ENCODE measurements at places on chromosomes 3 and 15.

DNA sequence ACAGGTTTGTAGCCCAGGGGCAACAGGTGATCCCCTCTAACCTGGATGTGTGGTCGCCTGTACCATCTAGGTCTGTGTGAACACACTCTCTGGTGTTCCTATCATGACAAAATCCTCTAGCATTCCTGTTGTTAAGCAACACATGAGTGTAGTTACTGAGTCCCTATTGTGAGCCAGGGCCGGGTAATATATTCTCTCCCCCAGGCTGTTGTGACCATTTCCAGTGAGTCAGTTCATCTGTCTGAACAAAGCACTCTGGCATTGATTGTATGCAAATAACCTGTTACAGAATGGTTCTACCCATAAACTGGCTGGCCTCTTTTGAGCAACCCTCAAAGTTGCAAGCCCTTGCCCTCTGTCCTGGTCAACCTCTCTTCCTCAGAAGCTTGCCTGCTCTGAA, 2.6 kb upstream of the FLNB start:
- no peak for DNase-seq

- DNase-seq, result no peak
Measured at GRCh38 chr3:53089511-53089910, 40.7 kb downstream of the RFT1 start.

DNA sequence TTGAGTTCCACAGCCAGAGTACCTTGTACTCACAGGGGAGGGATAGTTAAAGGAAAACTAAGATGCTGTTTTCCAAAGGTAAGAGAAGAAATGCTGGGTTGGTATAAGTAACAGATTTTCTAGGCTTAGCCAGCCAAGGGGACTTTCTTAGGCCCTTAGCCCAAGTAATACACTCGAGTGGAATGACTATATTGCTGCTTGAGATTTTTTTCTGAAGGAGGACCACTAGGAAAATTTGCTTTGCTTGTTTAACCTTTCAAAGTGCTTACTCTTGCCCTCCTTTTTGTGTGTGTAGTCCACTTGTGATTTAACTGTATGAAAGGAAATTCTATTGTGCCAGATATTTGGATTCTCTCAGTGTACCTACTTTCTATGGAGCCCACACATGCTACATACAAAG, 50.5 kb downstream of the IL5RA start:
- DNase-seq, result no peak

DNA sequence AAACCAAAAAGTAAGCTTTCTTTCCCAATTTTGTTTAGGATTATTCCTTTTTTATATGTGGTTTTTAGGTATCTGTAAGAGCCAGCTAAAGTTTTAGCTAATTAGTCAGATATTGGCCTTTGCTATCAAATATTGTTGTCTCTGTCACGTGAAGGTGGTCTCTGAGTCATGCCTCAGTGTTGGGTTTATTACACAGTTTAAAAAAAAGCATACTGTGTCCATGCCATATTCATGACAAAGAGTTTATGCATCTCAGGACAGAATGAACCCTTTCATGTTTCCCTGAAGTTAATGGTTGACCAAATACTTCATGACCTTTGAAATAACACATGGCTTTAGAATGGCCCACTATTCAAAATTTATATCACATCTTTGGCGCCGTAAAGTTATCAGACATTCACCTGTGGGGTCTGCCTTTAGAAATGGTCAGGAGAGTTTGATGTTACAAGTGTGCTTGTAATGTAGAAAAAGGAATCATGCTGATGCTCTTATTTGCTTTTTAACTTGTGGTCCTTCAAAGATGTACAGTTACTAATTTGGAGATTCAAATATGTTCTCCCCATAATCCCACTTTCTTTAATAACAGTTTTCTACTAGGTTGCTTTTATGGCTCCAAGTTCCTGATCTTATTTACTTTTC, 101.5 kb downstream of the MYRIP start:
- DNase-seq, result no peak

- DNase-seq, result no peak
Measured at GRCh38 chr3:159824333-159824732, 164.3 kb upstream of the IL12A start.

- DNase-seq, result no peak
Measured at GRCh38 chr3:172877011-172877410, 126.5 kb downstream of the ECT2 start.

GRCh38 chr3:167493244-167493643, 19.4 kb upstream of the SERPINI2 start:
- no peak for DNase-seq

DNA sequence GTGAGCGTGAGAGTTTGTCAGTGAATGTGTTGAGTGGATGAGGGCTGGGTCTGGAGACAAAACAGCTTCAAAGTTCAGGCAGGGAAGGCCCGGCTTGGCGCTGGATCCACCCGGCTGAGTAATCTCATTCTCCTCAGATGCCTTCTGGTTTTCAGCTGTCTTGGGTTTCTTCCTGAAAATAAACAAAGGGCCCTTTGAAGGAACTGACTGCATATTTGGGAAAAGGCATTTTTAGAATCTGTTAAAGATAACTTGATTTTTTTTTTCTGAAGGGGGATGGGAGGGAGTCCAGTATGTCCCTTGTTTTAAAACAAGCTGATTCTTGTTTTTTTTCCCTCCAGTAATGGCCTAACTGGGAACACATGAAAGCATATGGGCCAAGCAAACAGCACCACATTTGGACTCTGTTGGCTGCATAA, 86.4 kb downstream of the TIGIT start:
- peak; percentile 52 for DNase-seq

DNA sequence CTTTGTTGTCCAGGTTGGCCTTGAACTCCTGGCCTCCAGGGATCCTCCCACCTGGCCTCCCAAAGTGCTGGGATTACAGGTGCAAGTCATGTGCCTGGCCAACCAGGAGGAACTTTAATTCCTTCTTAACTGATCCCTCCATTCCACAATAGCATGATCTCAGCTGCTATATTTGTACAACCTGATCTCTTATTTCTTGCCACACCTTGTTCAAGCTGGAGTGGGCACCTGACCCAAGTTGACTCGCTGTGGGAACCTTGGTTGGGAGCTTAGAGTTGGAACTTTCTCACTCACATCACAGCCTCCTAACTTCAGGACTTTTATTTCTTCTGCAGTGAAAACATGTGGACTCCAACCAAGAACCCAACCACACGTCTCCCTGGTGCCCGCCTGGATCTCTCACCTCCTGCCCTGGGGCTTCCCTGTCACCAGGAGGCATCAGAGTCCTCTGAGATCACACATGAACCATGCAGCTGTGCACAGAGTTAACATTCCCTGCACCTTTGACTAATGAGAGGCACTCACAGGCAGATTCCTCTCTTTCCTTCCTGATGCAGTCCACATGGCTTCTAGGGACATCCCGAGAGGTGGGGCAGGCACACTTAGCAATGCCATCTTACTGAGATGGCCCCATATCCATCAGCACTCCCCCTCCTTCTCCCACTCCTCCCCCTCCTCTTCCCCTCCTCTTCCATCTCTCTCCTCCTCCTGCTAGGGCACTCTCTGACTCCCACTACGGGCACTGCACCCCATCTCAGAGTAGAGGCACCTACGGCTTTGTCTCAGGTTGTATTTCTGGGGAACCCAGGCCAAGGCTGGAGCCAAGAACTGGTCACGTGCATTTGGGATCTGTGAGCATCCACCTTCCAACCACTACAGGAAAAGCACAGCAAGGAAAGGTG, 9.7 kb upstream of the CYFIP1 start:
- DNase-seq, result no peak

DNA sequence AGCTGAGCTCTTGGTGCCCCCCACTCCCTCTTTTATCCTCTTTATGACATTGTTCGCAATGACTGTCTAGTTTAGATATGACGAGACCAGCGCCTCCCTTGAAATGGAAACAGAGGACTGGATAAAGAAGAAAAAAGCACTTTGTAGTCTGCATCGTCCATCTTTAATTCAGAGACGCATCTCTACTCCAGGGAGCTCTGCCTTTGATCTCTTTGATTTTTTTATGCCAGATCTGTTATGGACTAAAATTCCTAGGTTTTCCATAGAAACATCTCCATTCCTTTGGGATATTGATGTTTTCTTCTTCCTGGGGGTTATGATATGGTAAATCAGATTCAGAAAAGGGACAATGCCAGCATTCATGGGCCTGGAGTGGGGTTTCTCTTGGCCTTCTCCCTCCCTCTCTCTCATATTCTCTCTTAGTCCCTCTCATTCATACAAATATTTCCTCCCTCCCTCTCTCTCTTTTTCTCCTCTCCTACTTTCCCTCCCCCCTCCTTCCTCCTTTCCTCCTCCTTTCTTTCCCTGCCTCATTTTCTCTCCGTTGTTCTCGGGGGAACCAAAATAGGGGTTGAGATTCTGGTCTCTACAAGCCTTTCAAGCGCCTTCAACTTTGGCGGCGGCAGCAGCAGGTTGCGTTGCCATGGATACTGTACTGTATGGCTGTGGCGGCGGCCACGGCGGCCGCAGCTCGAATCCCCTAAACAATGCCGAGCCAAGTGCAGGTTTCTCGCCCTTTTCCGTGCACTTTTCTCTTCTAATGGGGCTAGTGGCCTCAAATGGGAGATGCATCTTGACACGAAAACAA, 45.5 kb downstream of the ZIC4 start:
- DNase-seq, result no peak

GRCh38 chr3:146470425-146470990, 1.1 kb upstream of the PLSCR2 start:
- DNase-seq, result no peak

- no peak for DNase-seq
Measured at GRCh38 chr3:118714800-118715199, 319.8 kb downstream of the IGSF11 start.

DNA sequence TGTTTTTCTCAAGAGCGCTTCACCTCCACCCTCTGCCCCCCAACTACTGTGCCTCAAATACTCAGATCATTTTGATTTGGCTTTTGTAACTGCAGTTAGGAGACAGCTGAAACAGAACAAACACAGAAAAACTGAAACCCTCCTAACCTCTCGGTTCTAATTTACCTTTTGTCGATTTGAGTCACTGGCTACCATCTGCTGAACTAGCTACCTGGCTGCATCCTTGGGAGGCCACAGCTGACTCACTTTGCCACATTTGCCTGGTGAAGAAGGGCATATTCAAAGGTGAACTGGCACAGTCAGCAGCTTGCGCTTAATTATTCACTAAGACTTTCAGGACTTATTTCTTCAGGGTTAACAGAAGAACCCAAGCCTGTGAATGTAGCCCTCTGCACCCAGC, 117.7 kb downstream of the FOXB1 start:
- no peak for DNase-seq

GRCh38 chr3:11521167-11521566, 122.5 kb downstream of the VGLL4 start:
- no peak for DNase-seq

DNA sequence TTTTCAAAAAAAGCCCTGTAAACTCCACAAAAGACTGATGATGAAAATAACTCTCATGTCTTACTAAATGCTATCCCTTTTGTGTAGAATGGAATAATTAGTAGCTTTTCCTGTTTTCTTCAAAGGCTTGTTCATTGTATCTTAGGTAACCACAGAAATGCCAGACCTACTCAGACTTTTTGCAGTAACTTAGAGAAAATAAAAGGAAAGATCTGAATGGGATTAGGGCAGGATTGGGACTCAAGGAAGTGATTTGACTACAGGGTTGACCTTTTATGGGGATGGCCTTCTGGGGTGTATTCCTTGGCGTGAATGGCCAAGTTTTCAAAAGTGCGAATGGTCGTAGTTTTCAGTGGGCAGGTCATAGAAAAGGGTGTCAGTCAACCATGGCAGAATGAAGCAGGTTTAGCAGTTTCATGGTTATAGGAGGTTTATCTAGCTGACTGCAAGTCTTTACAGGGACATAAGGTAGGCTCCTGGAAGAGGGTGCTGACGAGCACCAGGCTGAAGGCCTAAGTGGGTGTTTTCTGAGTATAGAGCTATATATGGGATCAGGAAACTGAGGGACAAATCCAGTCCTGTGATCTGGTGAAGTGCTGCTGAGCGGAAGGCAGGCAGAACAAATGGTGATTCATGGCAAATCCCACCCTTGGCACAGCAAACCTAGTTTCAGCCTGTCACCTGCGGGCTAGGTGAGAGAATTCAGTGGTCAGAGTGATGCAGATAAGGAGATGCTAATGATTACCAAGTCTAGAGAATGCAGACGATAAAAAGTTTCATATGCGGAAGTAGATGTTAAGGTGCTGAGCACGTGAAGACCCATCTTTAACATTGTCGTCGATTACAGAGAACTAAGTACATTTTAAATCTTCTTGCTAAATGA, 46.4 kb downstream of the IL1RAP start:
- DNase-seq, result no peak

- no peak for DNase-seq
Measured at GRCh38 chr3:131072845-131073244, 46.2 kb downstream of the NEK11 start.

DNA sequence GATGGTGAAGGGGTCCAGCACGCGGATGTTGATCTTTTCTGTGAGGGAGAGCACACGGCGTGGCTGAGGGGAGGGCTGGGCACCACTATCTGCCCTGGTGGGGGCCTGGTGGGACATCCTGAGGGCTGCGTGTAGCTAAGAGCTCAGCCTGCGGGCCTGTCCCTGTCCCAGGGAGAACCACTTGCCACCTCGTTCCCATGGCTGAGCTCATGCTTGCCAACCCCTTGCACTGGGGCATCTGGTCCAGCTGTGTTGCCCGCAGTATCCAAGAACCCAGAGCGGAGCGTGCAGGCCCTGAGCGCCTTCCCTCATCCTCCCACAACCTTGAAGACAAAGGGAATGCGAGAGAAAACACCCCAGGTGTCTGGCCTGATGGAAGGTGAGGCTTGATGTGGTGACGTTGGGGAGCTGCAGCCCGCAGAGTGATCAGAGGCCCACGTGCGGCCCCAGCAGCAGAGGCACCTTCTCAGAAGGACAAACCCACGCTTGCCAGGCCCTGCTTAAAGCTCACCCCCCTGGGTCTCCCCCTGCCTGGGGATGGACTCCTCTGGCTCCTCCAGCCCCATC, 28.9 kb downstream of the TKT start:
- DNase-seq, result peak; percentile 23

DNA sequence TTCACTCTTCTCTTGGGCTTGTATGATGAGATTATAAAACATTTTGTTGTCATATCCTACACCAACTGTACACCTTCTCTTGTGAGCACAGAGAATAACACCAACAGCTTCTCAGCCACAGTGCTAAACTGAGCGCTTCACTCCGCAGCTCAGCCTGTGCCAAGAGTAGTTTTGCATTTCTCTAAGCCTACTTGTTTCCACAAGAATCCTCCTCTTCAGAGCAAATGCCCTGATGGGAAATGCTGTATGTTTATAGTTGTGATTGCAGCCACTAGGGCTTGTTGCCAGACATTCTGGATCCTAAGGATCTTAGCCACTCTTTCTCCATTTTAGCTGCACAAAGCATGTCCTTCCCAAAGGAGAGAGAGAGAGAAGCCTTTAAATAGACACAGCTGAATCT, 138.8 kb upstream of the PLXND1 start:
- no peak for DNase-seq

DNA sequence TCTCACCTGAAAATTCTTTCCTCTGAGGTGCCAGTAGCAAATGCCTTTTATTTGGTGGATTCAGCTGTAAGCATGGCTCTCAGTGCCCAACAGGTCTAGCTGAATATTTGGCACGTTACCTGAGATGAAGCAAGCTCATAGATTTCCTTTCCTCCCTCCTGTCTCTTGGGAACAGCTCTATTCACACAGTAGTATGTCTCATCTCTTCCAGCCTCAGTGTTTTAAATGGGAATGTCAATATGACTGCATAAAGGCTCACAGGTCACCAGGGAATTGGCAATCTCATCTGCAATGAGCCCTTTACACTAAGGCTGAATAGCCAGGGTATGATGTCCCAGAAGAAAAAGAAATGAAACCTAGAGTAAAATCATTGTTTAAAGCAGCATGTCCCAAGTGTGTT, 733.5 kb downstream of the NTRK3 start:
- DNase-seq, result no peak

- no peak for DNase-seq
Measured at GRCh38 chr3:40989141-40990061, 209.9 kb upstream of the CTNNB1 start.

Data from right forelimb (tissue), 1 donor.